ENCODE measurements at places on chromosomes 11 and 22.

GRCh38 chr11:3631331-3631730 lies 10.5 kb downstream of the ART5 start:
- DNase-seq: no peak

- DNase-seq: peak; percentile 64
These were observed 57.4 kb downstream of the CLMP start for GRCh38 chr11:123137431-123138224.

DNA sequence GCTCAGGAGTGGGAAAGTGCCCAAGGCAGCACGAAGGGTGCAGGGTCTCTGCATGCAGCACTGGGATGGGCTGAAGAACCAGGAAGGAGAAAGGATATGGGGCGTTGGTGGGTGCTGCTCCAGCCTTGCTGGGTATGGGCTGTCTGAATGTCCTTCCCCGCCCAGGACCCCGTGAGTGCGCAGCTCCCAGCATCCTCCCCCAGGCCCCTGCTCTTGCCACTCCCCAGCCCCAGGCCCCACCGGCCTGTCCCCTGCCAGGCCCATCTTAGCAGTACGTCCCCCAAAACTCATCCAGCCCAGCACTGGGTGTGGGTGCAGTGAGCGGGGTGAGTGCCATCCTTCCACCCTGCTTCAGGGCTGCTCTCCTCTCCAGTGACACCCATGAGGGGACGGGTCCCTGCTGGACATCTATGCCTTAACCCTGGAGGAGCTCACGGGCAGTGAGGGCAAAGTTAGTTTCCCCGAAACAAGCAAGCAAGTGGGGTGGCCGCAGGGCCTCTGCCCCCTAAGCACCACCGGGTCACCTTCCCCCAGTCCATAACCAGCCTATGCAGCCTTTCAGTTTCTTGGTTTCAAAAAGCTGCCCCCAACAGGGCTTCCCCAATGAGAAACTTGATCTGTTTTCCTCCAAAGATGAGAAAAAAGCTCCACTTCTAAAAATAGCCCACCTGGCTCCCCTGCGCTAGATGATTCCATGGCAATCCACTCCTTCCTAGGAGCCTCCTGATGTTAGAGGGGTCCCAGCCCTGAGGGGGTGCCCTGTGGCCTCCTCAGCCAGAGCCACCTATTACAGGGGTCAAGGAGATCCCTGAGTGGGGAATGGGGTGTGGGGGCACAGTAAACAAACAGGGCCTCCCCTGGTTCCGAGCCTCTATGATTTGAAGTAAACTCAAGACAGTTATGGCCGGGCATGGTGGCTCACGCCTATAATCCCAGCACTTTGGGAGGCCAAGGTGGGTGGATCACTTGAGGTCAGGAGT lies 103.8 kb downstream of the MORC2 start:
- DNase-seq: no peak

DNA sequence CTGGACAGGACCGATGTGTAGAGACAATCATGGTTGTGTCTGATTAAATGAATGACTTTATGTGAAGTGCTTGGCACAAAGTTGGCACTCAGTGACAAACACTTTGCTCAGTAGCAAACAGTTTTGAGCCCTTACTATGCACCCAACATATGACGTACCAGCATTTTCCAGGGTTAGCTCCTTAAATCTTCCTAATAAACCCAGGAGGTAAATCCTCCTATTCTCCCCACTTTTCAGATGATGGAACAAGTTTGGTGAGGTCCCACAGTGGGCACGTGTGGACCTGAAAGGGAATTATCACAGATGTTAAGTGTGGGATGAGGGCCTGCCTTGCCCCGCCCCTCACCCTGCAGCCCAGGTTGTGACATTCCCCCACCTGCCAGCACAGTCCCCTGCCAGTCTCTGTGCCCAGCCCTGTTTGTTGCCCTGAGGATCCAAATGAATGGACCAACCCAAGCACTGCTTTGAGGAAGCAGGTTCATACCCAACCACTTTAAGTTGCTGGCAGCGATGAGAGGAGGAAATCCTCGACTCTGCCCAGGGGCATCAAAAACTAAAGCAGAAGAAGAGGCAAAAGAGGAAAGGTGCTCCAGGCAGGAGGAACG lies 6.6 kb upstream of the CARD10 start:
- no peak for DNase-seq

DNA sequence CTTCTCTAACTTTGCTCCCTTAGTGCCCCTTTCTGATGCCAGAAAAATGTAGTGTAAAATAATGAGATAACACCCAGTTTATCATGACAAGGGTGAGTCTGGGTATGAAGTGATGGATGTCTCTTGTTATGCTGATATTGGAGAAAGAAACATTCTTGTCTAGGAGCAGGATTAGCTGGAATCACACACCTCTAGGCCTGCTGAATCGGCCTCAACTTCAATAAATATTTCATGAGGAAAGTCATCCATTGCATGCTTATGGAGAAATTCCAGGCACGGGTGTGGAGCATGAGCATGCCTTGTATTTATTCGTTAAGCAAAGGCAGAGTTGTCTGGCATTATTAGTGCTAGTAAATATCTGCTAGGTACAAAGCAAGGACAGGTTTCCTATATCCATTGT lies 113.4 kb downstream of the NELL1 start:
- DNase-seq: no peak

GRCh38 chr11:34599406-34599945 lies 21.4 kb upstream of the EHF start:
- DNase-seq: no peak

DNA sequence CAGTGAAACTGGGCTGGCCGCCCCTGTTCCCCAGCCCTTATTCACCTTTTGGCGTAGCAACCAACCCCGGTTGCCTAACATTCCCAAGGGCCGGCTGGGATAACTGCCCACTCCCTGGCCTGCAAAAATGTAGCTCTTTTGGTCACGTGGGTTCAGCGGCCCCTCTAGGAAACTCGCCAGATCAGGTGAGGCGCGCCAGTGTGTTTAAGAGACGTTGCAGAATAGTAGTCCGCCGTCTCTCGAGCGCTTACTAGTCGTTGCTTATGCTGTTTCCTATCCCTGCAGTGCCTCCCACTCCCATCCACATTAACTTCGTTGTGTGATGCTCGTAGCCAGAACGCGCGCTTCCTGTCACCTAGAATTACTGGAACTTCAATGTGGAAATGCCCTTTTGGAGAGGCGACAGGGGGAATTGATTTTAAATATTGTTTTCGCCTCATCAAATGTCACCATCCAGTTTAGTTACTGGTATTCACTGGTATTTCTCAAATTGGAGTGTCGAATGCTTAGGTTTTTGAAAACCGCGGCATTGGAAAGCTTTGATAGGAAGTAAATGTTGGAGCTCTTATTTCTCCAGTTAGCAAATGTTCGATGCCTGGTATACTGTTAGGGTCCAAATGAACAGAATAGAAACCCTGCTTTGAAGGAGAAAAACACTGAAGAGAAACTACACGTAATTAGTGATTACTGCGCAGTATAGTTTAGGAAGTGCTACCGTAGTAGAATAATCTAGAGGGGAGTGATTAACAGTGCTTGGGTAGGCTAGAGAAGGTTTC lies 823 bp downstream of the CEP57 start:
- DNase-seq: peak; percentile 64

DNA sequence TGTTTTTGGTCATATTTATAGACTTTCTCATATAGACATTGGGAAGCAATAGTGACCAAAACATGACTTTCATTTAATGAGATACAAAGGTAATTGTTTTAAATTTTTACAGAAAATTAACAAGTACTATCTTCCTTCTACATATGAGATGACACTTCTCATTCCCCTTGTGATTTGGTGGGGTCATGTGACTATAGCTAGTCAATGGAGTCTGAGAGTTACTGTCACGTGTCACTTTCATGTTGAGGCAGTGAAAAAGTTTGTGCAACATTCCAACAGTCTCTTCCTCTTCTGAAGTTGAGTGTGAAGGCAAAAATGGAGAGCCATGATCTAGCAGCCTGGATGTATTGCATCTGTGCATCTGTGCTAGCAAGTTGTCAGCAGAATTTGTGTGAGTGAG lies 618.3 kb upstream of the LRRC4C start:
- no peak for DNase-seq

DNA sequence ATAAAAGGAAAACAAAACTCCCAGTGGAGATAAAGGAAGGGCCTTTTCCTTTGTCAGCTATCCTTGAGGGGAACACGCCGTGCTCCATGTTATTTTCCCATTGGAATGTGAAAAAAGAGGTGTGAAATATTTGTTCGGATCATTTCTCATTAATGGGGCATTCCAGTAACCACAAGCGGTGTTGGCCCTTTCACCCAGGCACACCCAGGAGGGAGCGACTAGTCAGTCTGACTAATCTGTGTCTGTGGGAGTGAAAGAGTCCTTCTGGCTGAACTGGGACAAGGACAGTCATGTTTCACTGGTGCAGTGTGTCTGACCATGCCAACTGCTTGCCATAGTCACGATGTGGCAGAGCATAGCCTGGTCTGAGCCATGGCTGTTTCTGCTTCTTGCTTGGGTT lies 13.0 kb upstream of the MYEOV start:
- DNase-seq: no peak

GRCh38 chr22:28171712-28172111 lies 252.7 kb upstream of the PITPNB start:
- DNase-seq: no peak

DNA sequence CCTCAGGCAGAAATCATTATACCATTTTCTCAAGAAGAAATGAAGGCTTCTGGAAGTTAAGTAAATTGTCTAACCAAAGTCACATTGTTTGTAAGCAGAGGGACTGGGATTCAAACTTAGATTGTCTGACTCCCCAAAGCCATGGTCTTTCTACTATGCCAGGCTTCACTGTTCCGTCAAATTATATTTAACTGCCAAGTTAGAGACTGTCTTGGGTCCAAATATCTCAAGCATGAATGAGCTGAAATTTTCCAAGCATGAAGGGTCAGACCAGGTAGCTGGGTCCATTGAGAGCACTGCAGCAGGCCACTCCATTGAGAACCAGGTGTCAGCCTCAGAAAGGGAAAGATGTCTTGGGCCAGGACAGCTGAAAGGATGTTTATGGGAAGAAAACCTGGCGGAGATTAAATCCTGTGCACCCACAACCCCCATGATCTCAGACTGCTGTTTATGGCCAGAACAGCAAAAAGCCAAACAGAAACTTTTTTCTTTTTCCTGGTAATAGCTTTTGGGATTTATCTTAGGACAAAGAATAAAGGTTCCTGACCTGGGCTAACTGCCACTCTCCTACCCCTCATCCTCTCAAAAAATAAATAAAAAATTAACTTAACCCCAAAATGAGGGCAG lies 612.3 kb downstream of the INSC start:
- no peak for DNase-seq

- no peak for DNase-seq
These were observed 19.7 kb upstream of the MYRF start for GRCh38 chr11:61732705-61733104.

DNA sequence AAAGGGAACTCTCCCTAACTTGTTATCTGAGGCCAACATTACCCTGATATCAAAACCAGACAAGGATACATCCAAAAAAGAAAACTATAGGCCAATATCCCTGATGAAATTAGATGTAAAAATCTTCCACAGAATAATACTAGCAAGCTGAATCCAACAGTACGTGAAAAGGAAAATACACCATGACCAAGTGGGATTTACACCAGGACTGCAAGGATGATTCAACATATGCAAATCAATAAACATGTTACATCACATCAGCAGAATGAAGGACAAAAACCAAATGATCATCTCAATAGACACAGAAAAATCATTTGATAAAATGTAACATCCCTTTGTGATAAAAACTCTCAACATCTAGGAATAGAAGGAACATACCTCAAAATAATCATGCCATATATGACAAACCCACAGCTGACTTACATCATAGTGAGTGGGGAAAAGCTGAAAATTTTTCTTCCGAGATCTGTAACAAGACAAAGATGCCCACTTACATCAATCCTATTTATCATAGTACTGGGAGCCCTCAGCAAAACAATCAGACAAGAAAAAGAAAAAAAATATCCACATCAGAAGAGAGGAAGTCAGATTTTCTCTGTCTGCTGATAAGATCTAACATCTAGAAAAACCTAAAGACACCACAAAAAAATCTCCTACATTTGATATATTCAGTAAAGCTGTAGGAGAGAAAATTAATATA lies 703.3 kb upstream of the ANO5 start:
- DNase-seq: no peak

- no peak for DNase-seq
These were observed 1.1 kb downstream of the PICALM start for GRCh38 chr11:86067851-86068137.

GRCh38 chr22:37095113-37095512 lies 14.4 kb downstream of the TMPRSS6 start:
- DNase-seq: no peak

GRCh38 chr11:35842958-35843357 lies 100.9 kb upstream of the LDLRAD3 start:
- DNase-seq: no peak

- no peak for DNase-seq
These were observed 37.9 kb downstream of the PIWIL3 start for GRCh38 chr22:24736526-24737053.

GRCh38 chr11:76792505-76793264 lies 9.5 kb downstream of the TSKU start:
- no peak for DNase-seq

GRCh38 chr11:85752890-85753581 lies 57.9 kb downstream of the SYTL2 start:
- DNase-seq: no peak

- DNase-seq: no peak
These were observed 15.5 kb downstream of the OR6Q1 start for GRCh38 chr11:58046231-58046630.

DNA sequence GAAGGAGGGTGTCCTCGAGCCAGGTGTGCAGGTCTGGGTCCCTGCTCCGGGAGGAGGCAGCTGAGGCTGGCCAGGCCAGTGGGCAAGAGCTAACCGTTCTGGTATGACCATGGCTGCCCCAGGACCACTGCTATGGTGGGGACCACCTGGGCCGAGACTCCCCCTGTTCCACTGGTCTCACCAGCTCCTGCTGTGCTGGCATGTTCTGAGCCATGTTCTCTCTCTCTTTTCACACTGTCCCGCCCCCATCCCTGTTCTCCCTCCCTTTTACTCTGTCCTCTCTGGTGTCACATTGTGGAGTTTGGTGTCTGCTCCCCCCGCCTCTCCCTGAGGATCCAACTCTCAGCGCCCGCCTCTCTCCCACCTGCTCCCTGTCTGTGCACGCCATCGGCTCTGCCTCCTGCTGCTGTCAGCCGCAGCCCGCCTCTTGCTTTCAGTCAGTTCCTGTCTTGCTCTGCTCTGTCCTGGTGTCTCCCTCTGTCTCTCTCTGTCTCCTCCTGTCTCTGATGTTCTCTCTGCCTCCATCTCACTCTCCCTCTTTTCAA lies 66.4 kb downstream of the LRRC32 start:
- peak; percentile 66 for DNase-seq
